ENCODE measurements at places on chromosomes 11 and 22.
A peak's percentile ranks its signal among the peaks of the same experiment; 100 is the strongest.

- DNase-seq: no peak
Observed at GRCh38 chr11:110631551-110631950, 80.7 kb downstream of the ARHGAP20 start.

GRCh38 chr11:108221371-108221770 is 1.1 kb downstream of the NPAT start:
- DNase-seq: no peak

GRCh38 chr11:130737866-130738431 is 178.3 kb downstream of the SNX19 start:
- no peak for DNase-seq

DNA sequence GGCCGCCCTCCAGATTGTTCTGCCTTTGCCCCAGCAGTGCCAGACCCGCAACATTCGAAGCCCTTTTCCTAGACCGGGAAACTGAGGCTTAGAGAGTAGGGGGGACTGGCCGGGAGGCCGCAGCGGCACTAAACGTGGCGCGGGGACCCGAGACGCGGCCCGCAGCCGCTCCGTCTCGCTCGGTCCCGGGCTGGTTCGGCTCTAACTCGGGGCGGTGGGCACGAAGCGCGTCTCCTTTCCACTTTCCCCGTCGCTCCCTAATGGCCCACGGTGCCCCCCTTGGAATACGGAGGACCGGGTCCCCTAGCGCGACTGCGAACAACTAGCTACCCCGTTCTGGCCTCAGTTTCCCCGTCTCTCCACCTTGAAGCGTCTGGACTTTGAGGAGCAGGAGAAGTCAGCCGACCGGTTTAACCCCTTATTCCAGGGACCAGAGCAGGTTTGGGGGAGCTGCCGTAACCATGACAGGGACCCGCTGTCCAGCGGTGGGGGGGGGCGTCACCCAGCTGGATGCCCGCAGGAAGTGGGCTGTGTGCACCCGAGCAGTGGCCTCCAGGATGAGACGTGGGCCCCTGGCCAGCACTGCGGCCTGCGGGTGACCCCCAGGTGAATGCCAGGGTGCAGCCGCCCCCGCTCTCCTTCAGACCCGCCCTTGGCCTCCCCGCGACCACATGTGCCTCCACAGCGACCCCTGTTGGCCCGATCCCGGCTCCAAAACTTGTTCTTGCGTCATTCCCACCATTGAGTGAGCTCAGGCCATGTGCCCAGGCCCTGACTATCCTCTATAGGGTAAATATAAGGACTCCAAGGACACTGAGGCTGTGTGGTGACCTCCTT is 1.1 kb downstream of the CDC42EP1 start:
- DNase-seq: peak; percentile 89

DNA sequence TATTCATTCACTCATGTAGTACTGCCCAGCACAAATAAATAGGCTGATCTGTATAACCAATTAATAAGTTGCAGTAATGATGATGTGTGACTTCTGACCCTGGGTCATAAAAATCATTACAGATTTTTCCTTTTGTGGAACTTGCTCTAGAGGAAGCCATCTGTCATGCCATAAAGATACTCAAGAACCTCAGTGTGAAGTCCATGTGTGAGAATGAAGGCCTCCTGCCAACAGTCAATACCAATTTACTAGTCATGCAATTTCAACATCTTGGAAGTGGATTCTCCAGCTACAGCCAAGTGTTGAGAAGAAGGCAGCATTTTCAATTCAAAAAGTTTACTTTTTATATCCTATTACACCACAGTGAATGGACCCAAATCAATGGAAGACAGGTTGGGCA is 435.6 kb upstream of the LRRC4C start:
- no peak for DNase-seq
